Posterior vena cava (tissue), 2 donors: ENCODE measurements at places on chromosomes 6 and 20. TPM values are rescaled to one million over a fixed set of nuclear protein-coding genes. Genes with fewer than 3 reads are reported as not detected.

MYCT1 gene
- total RNA-seq, result 13.6 TPM

RFX6 gene
- not detected for total RNA-seq

DNA sequence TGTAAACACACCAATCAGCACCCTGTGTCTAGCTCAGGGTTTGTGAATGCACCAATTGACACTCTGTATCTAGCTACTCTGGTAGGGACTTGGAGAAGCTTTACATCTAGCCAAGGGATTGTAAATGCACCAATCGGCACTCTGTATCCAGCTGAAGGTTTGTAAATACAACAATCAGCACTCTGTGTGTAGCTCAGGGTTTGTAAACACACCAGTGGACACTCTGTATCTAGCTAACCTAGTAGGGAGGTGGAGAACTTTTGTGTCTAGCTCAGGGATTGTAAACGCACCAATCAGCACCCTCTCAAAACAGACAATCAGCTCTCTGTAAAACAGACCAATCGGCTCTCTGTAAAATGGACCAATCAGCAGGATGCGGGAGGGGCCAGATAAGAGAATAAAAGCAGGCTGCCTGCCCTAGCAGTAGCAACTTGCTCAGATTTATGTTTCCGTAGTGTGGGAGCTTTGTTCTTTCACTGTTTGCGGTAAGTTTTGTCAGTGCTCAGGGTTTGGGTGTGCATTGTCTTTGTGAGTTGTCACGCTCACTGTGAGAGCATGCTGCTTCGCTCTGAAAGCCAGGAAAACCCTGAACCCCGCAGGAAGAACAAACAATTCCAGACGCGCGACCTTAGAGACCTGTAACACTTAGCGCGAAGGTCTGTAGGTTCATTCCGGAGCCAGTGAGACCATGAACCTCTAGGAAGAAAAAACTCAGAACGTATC is 37.0 kb downstream of the RIOK1 start:
- no peak for DNase-seq

GRCh38 chr6:4636881-4637224 is 139.4 kb upstream of the CDYL start:
- no peak for DNase-seq

DNA sequence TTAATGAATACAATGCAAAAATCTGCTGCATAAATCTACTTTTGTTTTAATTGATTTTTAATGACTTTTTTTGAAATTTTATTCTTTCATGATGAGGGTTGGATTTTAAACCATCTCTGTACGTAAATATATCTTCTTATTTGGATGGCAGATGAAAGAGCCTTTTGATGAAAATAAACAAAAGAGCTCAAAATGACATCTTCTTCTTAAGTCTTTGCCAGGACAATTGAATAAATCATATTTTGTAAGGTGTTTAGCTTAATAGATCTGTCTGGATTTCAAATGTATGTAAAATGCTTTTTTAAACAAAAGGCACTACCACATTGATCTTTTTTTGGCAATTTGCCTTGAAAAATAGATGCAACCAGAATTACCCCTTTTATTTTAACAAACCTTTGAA is 39.3 kb downstream of the KIF6 start:
- DNase-seq, result no peak

DNA sequence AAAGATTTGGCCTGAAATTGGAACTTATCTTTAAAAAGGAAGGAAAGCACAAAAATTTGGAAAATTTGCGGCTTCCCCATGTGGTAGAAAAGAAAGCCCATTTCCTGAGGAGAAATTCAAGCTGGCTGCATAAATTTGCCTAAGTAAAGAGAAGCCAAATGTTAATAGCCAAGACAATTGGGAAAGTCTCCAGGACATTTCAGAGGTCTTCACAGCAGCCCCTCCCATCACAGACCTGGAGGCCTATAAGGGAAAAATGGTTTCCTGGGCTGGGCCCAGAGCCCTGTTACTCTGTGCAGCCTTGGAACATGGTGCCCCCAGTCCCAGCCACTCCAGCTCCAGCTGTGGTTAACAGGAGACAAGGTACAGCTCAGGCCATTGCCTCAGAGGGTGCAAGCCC is 736.5 kb downstream of the HACE1 start:
- DNase-seq, result no peak

DNA sequence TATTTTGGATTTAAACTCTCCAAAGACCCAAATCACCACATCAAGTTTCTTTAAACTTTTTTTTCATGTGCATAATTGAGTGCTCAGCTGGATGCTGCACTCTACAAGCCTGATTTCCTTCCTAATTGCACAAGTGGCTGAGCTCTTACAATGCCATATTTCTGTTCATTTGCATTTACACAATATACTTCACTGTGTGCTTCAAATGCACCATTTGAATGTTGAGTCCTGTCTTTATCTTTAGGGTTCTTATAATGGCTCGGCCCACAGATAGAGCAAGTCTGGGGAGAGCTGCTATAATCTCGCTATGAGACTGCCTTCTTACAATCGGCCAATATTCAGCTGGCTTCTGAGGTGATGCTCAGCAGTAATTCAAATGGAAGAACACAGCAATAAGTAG is 200.6 kb upstream of the MAP3K7 start:
- no peak for DNase-seq

DNA sequence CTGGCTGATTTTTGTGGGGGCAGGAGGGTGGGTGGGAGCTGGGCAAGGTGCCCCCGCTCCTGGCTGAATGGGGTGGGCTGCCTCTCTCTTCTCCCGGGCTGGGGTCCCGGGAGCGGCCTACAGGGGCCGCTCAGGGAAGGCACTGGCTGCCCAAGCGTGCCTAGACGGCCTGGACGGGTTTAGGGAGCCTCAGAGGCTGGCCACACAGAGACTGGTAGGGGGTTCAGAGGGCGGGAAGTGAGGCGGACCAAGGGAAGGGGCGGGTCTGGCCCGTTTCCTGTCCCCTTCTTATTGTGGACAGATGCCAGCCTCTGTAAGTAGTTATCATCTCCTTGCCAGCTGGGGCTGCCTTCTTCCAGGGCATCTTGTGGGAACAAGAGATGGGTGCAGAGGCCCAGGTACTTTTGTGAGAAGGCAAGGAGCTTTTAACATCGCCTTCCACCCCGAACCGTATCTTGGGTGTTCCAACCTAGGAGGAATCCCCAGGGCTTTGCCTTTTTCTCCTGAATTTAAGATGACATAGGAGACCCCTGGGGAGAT is 437 bp downstream of the CD40 start:
- DNase-seq, result peak; percentile 80

- DNase-seq, result no peak
Measured at GRCh38 chr6:163756079-163756478, 341.6 kb downstream of the QKI start.

DNA sequence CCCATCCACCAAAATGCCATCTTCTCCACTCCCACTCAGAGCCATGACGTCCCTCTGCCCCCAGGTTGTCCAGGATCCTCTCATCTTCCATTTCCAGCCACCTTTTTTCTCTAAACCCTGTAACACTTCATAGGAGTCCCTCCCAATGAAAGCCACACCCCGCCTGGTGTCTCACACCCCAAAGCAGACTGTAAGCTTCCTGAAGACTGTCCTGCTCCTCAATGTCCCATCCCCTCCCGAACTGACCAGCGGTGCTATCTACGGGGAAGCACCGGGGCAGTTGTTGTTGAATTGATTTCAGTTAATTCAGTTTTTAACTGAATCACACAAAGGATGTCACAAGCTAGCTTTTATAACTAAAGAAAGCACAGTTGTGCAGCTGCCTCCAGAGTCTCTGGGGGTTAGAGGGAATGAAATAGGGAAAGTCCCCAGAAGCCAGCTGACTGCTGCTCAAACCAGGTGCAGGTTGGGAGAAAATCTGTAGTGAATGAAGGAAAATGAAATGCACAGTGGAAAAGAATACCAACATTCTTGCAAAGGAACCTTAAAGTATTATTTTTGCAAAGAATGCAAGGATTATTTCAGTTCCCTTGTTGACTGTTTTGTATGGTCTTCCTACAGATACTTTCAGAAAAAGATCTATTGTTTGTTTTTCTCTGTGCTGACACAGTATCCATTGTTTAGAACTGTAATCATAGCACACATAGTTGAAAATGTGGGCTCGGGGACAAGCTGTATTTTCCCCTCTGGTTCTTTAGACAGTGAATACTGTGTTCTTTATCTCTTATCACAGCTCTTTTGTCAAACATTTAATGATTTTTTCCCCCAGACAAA is 222.6 kb upstream of the QKI start:
- no peak for DNase-seq

DNA sequence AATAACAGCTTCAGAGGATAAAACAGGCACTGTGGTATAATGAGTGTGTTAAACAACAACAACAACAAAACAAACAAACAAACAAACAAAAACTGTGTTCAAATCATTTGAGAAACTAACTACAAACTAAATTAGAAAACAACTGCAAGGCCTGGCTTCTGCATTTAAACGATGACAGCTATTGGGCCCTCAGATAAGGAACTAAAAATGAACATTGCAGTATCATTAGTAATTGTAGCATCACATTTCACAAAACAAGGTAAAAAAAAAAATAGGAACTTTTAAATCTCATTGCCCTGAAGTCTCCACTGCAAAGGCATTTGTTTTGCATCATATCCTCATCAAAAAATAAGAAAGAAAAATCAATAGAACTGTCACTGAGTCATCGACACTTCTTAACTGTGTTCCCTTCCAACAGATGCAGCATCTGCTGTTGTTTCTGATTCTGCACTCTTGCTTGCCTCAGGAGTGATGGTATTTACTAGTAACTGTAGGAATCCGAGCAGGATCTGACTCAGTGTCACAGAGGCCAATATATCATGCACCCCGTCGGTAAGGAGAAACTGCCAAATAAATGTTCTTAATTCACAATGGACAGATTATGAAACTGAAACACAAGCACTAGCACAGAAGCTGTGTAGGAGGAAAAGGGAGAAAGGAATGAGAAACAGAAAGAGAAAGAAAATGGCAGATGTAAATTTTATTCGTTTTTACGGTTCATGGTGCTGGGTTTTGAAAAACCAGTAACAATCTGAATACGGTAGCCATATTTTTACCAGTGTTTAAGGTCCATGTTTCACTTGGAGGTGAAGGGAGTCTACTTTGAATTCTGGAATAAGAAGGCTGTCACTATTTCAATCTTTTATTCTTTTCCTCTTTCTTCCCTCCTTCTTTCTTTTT is 365.7 kb upstream of the EPHA7 start:
- DNase-seq, result no peak

GRCh38 chr20:24880356-24880755 is 68.7 kb upstream of the CST7 start:
- DNase-seq, result no peak

- DNase-seq, result no peak
Measured at GRCh38 chr20:48489656-48490055, 338.1 kb downstream of the PREX1 start.
